ENCODE measurements at places on chromosomes 3 and 15.

DNA sequence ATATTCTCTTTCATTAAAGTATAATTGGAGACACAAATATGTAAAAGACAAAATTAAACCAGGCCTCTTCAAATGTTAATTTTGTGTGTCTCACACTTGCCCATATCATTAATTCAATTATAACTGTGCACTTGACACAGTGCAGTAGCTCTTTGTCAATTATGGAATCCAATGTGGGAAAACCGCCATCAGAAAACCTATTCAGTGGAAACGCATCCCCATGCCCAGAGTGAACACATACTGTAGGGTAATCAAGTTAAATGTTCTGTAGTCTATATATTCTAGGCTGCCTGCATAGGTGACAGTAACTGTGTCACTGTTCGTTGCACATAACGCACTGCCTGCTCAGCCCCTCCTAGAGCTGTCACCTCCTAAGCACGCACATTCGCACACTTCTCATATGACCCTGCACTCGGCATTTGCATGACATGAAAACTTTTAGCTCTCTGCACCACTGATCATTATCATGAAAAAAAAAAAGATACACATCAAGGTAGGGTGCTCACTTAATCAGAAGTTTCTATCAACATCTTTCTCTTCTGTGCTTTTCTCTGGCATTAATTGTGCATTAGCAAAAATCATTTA is 63.2 kb downstream of the MEIS2 start:
- DNase-seq: no peak

- no peak for DNase-seq
These were observed 219.3 kb upstream of the TMCO5A start for GRCh38 chr15:37715101-37715500.

- no peak for DNase-seq
These were observed 498.2 kb downstream of the PYDC2 start for GRCh38 chr3:191958980-191959671.

- DNase-seq: no peak
These were observed 248.1 kb downstream of the LRRN1 start for GRCh38 chr3:4047366-4047765.

- DNase-seq: no peak
These were observed 572.0 kb upstream of the NR2F2 start for GRCh38 chr15:95758451-95758850.

- DNase-seq: no peak
These were observed 210.4 kb downstream of the ERC2 start for GRCh38 chr3:56257826-56258225.

DNA sequence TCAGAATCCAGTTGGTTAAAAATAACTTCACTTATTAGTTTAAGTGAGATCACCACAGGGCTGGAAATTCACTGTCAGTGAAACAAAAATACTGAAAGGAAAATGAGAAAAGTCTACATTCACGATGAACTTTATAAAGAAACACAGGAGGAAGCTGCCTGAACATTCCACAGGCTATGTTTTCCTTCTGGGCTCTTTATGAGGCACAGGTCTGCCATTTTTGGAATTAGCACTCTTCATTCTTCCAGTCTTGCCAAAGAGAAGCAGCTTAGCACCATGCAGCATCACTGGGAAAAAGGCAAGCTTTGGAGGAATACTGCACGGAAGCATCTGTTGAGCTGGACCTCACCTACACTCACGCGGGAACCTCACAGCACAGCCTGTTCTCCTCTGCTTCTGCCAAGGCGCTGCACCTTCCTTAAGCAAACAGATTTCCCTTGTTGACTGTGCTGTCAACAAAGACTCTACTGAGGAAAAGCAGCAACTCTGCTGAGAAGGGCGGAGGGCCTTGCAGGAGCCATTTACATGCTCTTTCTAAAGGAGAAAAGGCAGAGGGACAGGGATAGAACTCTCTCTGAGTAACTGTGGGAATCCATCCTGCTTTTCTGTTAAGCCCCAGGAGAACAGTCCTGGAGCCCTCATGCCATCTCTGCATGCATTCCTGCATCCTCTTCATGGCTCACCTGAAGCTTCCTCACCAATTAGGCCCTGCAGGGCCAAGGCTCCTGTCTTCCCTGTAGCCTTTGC is 15.7 kb downstream of the SUSD5 start:
- DNase-seq: no peak

- DNase-seq: no peak
These were observed 44.9 kb downstream of the CPN2 start for GRCh38 chr3:194306109-194306686.

DNA sequence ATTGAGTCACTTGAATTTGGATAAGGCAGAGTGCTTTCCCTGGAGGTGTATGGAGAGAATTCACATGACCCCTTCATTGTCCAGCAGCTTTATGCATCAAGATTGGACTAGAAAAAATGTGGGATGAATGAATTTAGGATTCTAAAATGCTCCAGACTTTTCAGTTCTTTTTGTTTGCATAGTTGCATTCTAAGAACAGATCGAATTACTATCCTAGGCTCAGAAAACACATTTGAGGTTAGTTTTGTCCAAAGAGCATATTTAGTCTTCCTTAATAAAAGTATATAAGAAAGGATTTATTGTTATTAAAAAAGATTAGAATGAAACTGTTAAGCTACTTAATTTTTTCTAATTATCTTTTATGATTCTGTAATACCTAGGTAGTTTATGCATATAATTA is 127.4 kb downstream of the UBE2E2 start:
- DNase-seq: no peak

- no peak for DNase-seq
These were observed 56.4 kb downstream of the PLD1 start for GRCh38 chr3:171753665-171754408.

GRCh38 chr15:64643685-64644084 is 131.7 kb downstream of the RBPMS2 start:
- no peak for DNase-seq

- no peak for DNase-seq
These were observed 45.8 kb upstream of the PPP4R2 start for GRCh38 chr3:72950801-72951200.

DNA sequence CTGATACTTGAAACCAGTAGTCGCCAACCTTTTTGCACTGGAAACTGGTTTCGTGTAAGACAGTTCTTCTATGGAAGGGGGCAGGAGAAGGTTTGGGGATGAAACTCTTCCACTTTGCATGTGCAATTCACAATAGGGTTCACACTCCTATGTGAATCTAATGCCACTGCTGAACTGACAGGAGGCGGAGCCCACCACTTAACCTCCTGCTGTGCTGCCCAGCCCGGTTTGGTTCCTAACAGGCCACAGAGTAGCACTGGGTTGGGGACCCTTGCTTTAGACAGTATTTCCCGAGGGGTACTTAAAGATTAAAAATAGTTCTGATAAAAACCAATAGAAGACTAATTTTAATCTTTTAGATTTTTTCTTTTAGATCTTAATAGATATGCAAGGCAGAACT is 11.1 kb downstream of the TFG start:
- no peak for DNase-seq

- DNase-seq: no peak
These were observed 117.9 kb downstream of the ADCY5 start for GRCh38 chr3:123331006-123331405.

- no peak for DNase-seq
These were observed 215.3 kb upstream of the ROBO1 start for GRCh38 chr3:79983118-79983517.

DNA sequence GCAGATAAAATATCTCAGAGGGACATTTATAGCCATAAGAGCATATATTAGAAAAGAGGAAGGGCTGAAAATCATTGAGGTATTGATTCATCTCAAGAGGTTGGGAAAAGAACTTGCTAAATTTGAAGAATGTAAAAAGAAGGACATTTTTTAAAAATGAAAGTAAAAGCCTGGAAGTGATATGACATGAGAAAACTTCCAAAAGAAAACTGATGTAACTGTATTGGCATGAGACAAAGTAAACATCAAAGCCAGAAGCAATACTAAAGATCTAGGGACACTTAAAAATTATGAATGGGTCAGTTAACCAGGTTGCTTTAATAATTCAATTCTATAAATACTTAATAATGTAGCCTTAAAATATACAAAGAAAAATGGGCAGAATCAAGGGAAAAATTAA is 31.9 kb downstream of the CEP63 start:
- DNase-seq: no peak

DNA sequence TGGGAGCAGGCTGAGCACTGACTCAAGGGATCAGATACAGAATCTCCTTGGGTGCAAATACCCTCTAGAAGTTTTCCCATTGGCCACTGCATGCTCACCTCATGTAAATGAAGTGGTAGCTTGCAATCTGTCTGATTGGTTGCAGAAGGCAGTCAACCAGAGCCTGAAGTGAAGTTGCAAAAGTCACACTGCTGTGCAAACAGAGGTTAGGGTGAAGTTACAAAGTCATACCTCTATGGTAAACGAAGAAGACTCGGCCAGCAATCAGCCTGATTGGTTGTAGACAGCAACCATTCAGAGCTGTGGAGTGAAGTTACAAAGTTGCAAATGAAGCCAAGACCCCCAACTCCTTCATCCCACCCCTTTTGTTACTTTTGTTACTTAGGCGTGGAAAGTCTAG is 27.1 kb downstream of the STARD9 start:
- no peak for DNase-seq

GRCh38 chr3:4507024-4507596 is 14.0 kb downstream of the ITPR1 start:
- DNase-seq: no peak

DNA sequence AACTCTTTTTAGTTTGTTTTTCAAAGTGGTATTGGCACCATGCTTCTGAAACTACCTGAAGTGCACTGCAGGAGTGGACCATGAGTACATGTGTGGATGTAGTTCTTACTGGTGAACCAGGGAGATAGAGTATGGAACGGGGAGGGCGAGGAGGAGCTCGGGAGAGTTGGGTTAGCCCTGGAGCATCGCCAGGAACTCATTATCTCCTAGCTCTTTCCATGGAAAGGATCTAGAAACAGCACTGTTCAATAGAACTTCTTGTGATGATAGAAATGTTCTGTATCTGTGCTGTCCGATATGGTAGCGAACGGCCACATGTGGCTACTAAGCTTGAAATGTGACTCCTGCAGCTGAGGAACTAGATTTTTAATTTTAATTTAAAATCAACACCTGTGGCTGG is 47.3 kb downstream of the VGLL4 start:
- no peak for DNase-seq

DNA sequence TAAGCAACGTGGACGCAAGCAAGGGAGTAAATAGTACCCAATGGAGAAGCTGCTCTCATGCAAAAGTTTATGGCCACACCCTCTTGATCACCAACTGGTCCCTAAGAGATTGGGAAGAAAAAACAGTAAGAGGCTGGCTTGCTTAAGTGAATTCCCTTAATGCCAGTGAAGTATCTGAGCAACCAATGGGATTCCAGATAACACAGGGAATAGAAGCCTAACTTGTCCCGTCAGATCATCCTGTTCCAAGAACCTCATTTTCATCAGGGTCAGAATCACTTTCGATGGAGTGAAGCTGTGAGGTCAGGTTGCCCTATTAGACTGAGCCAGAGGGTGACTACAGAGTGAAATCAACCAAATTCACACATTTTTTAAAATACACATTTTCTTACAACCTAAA is 104.3 kb downstream of the CD47 start:
- DNase-seq: no peak

DNA sequence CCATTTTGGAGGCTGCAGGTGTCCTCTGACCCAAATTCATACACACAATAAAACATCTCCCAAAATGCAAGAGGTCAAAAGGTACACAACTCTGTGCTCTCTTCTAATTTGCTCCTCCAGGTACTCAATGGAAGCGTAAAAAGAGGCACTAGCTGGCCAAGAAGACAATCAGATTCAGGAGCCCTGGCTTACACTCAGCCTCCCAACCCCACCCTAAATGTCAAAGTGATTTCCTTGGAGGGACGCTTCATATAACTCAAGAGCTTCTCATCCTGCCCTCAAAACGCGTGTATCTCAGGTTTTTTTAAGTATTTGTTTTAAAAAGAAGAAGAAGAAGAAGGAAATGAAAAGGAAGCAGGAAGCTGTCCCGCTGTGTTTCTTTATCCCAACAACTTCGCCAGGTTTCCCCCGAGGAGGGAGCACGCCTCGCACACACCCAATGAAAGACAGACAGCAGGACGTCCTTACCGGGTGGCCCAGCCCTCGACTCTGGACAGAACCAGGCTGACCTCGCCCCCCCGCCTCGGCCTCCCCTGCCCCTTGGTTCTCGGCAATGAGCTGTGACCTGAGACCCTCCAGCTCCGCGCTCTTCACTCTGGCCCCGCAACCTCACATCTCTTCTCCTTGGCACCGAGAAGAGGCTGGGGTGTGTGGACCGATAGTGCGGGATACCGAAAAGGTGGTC is 620.7 kb upstream of the ZNF385D start:
- no peak for DNase-seq

GRCh38 chr3:71659864-71660591 is 65.2 kb downstream of the EIF4E3 start:
- no peak for DNase-seq

GRCh38 chr15:40047415-40048210 is 8.6 kb upstream of the SRP14 start:
- DNase-seq: no peak

GRCh38 chr3:18442756-18443664 is 17.9 kb upstream of the SATB1 start:
- no peak for DNase-seq

DNA sequence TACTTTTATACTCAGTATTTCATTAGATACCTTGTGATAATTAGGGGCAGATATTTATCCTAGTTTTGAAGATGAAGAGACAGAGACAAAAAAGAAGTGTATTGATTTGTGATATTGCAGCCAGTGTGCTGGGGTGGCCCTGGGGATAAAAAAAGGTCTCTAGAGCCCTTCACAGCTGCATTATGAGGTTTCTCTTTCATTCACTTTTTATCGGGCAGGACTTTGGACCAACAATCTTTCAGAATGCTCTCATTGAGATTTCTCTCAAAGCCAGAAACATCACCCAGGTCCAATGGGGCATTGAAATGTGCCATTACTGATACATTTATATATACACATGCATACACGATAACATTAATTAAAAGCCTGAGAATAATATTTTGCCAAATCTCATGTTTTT is 20.5 kb upstream of the SELENOT start:
- DNase-seq: no peak

DNA sequence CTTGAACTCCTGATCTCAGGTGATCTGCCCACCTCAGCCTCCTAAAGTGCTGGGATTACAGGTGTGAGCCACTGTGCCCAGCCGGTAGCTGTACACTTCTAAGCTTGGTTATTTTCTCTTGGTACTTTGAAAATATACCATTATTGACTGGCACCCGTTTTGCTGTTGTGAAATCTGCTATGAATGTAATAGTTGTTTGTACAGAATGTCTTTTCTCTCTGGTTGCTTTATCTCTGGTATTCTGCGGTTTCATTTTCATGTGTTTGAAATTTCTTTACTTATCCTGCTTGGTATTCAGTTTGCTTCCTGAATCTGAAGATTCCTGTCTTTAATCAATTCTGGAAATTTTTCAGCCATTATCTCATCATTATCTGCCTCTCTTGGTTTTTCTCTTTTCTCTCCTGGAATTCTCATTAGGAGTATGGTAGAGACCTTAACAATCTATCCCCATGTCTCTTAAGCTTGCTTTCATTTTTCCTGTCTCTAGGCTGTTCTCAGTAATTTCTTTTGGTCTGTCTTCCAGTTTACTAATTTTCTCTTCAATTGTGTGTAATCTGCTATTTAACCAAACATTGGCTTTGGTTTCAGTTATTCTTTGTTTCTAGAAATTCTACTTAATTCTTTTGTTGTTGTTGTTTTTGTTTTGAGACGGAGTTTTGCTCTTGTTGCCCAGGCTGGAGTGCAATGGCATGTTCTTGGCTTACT is 2.8 kb upstream of the PAK2 start:
- DNase-seq: no peak
